ENCODE measurements at places on chromosomes 2 and 18.
A peak's percentile ranks its signal among the peaks of the same experiment; 100 is the strongest.

DNA sequence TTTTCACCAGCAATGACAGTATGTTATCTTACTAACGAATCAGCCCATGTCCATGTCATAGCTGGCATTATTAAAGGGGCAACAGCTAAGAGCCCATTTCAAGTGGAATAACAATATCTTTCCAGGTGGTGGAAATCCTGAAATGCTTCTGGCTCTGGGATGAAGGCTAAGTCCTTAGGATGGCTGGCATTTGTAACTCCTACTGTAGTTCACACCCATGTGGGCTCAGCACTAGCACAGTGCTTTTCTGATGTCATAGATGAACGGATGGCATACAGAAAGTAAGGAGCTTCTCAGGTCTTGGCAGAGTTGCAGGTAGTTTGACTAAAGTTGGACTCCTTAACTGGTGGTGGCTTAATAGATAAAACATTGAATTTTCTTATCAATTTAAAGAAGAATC is 10.0 kb downstream of the TMEM200C start:
- no peak for DNase-seq

GRCh38 chr18:24940416-24940815 is 411.6 kb downstream of the ZNF521 start:
- no peak for DNase-seq

- no peak for DNase-seq
These were observed 27.8 kb downstream of the GLI2 start for GRCh38 chr2:120763508-120763907.

- DNase-seq, result peak; percentile 90
These were observed 274.7 kb upstream of the SIX2 start for GRCh38 chr2:45283764-45284620.

DNA sequence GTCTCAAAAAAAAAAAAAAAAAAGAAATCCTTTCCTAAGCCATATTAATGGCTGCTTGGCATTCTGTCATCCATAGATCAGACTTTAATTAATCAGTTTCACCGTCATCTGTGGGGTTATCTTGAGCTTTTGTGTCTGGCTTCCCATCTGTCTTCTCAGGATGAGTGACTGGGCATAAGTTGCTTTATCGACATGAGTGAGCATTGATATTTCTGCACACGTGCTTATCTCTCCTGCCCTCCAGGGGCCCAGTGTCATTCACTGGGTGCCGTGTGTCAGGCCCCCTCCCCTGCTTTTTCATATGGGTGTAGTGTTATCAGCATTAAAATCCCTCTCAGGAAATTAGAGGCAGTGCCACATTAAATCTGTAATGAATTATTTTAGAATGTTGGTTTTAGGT is 65.6 kb downstream of the SH3BP4 start:
- DNase-seq, result no peak

- no peak for DNase-seq
These were observed 94.7 kb upstream of the EFEMP1 start for GRCh38 chr2:56018267-56018666.

DNA sequence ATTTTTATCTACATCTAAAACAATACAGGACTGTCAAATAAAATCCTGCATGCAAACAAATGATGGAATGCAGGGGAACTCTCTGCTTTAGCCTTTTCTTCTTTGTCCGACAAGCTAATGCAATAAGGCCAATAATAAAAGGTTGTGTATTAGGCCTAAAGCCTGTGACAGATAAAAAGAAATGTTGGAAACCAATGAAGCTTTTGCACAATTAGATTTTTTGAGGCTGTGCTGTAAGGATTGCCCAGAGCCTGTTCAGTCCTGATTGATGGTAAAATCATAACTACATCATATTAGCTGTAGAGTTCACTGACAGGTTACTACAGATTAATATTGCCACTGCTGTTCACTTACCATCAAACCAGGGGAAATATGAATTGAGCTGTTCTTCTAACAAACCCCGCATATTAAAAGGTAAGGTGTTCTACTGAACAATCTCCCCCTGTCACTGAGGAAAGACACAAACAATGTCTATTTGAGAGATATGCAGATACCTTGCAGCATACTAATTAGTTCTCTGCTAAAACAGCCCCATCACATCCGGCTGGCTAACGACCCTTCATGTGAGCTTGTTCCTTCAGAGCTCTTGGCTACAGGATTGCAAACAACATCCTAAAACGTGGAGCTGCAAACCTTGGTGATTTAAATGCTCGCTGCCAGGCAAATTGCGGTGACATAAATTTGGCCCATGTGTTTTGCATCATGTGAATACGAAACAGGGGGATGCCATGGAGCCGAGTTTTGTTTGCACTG is 305.4 kb downstream of the MTX2 start:
- DNase-seq, result no peak

GRCh38 chr18:70420146-70420898 is 131.5 kb downstream of the SOCS6 start:
- DNase-seq, result peak; percentile 84

DNA sequence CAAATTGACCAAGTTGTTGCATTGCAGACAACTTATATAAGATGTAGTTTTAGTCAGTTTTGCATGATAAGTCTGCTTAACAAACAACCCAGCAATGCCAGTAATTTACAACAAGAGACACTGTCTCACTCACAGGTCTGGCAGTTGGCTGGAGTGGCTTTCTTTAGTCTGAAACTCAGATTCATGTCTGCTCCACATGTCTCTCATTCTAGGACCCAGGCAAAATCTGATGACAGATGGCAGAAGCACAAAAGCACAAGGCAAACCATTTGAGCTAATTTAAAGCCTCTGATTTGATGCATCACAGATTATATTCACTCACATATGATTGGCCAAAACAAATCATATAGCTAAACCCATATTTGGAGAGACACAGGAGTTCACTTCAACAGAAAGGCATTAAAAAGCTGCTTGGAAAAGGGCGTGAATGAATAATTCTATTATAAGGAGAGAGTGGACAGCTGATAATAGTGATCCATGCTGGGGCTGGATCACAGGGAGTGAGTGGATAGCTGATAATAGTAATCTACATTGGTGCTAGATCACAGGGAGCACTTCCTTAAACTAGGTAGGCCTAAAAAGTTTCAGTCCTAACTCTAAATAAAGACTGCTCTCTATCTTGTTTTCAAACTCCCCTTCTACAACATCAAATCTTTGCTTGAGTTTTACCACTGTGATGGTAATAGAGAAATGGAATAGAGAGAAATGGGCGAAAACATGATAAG is 593.2 kb upstream of the ZNF804A start:
- DNase-seq, result no peak

- no peak for DNase-seq
These were observed 55.3 kb upstream of the TCF7L1 start for GRCh38 chr2:85077859-85078419.

- no peak for DNase-seq
These were observed 94.5 kb downstream of the LAMA1 start for GRCh38 chr18:7023063-7023580.

DNA sequence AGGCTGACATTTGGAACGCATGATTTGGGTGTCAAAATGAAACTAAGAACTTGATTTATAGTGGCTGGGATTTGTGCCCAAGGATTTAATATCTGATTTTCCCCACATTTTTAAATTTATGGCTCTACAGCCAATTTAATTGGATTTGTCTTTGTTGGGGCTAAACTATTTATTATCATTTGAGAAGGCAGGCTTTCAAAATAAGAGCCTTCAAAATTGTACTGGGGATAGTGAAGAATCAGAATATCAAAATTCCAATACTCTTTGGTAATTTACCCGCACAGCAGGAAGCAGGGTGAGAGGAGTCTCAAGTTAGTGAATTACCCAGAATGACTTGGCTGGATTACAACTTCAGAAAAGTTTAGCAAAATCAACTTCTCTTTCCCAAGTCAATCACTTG is 278.1 kb downstream of the LRATD1 start:
- DNase-seq, result no peak

- DNase-seq, result no peak
These were observed 208.7 kb downstream of the CYP26B1 start for GRCh38 chr2:71938659-71939587.

- no peak for DNase-seq
These were observed 4.6 kb downstream of the RPS27A start for GRCh38 chr2:55236992-55237543.
